Activated gamma-delta T cell treated with anti-CD3 and anti-CD28 coated beads, Interleukin-2, amount 50 U/mL, for 16 hours (primary cell): ENCODE measurements at places on chromosomes 3 and 15.

DNA sequence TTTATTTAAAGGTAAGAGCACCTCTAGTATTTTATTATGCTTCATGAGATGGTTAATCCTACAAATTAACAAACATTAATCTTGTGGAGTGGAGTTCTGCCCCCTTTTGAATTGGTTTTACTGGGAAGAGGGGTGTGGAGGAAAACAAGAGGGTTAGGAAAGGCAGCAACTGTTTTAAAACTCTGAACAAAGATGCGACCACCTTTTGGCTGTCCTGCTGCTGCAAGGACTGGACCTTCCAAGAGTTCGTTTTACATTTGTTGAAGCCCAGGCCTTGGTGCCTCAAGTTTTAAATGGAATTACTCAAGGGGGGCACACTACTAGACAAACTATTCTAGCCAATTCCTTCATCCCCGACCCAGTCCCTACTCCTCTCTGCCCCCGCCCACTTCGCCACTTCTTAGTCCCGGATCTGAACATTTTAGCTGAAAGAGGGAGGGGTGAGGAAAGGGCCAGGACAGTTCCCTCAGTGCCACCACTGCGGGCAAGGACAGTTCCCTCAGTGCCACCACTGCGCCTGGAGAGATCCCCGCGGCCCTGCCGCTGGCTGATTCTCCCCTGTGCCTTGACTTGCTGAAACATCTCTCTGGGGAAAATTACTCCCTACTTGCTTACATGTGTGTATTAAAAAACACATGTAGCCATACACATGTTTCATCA is 11.2 kb downstream of the SOX2 start:
- DNase-seq, result no peak

GRCh38 chr3:135106445-135106844 is 311.4 kb downstream of the EPHB1 start:
- DNase-seq, result no peak

GRCh38 chr15:96783746-96784145 is 453.2 kb downstream of the NR2F2 start:
- DNase-seq, result no peak

GRCh38 chr3:24046214-24046613 is 101.1 kb downstream of the NR1D2 start:
- no peak for DNase-seq

- DNase-seq, result no peak
Observed at GRCh38 chr3:70621451-70621850, 309.0 kb upstream of the MDFIC2 start.

- DNase-seq, result no peak
Observed at GRCh38 chr3:15267502-15267901, 61.5 kb downstream of the CAPN7 start.

- no peak for DNase-seq
Observed at GRCh38 chr3:175155172-175155571, 296.0 kb downstream of the NAALADL2 start.

DNA sequence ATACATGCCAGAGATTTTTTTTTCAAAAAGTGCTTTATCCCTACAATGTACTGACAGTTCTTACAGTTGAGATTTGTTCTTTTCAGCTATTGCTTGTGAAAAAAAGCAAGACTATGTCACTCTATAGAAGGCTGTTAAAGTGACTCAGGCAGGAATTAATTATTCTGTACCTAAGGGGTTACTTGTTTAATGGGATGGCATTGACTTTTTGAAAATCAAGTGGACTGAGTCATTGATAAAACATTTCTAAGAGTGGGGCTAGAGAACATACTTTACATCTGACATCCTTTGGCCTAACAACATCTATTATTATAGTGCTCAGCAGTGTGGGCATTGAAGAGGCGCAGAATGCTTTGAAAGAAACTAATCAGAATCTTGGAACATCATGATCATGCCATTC is 34.3 kb downstream of the INTS14 start:
- DNase-seq, result no peak

DNA sequence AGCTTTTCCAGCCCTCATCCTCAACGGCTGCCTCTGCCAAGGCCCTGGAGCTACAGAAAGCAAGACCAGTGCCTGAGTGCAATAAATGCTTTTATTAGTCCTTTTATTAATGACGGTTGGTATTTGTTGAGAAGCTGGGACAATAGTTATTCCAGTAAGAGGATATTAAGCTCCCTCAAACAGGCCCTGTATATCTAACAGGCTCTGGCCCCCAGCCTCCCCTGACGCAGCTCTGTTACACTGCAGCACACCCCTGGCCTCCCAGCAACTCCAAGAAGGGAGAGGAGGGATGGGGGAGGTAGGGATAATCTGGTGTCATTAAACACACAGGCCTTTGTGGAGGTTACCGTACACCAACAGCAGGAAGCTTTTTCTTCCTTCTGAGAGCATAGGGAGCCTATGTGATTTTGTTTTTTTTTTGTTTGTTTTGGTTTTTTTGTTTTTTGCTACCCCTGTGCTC is 30.8 kb upstream of the MAGEF1 start:
- no peak for DNase-seq

GRCh38 chr15:25944386-25944785 is 81.3 kb upstream of the ATP10A start:
- no peak for DNase-seq

DNA sequence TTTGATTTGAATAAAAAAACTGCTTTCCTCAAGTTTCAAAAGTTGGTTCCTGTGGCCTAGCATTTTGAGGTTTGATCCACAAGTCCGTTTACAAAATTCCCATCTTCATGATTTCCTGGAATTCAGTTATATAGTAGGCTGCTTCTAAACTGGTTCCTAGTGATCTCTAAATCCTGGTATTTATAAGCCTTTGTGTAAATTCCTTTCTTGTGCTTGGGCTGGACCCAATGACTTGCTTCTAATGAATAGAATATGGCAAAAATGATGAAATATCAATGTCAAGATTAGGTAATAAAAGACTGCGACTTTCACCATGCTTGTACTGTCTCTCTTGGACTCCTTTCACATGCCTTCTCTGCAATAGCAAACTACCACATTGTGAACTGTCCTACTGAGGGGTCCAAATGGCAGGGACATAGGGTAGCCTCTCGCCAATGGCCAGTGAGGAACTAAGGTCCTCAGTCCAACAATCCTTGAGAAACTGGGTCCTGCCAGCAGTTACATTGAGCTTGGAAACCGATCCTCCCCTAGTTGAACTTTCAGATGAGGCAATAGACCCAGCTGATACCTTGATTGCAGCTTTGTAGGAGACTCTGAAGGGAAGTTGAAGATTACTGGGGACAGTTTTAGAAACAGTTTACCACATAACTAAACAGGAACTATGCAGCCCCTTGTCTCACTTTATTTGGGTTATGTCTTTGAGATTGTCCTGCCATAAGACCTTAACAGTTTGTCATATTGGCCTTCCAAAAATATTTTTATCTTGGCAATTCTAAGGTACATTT is 303.9 kb upstream of the TBC1D5 start:
- DNase-seq, result no peak

- DNase-seq, result no peak
Observed at GRCh38 chr3:28777806-28778475, 429.3 kb upstream of the AZI2 start.

GRCh38 chr15:86879250-86880229 is 799.9 kb downstream of the AGBL1 start:
- DNase-seq, result no peak

DNA sequence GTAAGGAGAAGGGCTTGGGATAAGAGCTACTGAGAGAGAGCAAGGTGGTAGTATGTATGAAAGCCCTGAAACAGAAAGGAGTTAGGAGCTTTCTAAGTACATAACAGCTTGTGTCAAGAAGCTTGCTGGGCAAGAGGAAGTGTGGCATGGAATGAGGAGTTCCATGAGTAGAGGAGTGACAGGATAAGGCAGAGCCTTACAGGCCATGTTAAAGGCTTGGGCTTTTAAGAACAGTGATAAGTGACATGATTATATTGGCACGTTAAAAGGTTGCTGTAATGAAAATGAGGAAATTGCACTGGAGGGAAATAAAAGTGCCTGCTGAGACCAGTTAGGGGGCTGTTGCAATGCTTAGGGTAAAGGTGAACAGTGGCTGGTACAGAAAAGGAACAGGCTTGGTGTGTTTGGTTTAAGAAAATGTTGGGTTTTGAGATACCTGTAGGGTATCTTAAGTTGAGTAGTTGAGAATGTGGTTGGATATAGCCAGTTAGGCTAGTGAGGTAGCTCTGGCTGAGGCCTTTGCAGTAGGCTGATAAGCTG is 49.0 kb downstream of the MEF2A start:
- no peak for DNase-seq

GRCh38 chr15:29749365-29750086 is 72.7 kb downstream of the TJP1 start:
- DNase-seq, result no peak

- DNase-seq, result no peak
Observed at GRCh38 chr3:133865136-133865855, 30.4 kb downstream of the RAB6B start.

DNA sequence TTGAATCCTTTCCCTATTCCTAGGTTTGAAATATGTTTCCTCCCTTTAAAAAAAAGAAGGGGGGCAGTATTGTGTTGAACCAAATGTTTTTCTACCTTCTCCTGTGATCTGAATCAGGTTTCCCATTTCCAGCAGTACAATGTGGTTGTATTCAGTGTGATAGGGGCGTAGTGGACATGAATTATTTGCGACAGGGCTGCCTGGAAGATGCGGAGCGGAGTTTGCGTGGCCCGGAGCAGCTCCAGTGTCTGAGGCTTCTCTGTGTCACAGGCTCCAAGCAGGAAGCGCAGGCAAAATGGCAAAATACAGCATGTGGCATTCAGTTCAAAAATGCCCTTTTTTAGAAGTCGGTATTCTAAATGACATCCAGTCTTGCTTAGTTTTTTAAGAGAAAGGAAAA is 154.4 kb downstream of the PGPEP1L start:
- peak; percentile 43 for DNase-seq

- DNase-seq, result no peak
Observed at GRCh38 chr3:74535281-74535680, 79.2 kb downstream of the CNTN3 start.

GRCh38 chr3:52455283-52456168 is at the start of gene NISCH:
Gene NISCH (plus strand): TSS chr3:52455604. CDS start chr3:52455642, 38 bp downstream.
- DNase-seq, result peak; percentile 94

GRCh38 chr3:130811557-130811956 is 64.9 kb upstream of the PIK3R4 start:
- no peak for DNase-seq

GRCh38 chr3:58577269-58577821 is at the start of gene FAM107A:
Gene FAM107A (minus strand): TSS chr3:58577391. CDS start chr3:58569860, 7,531 bp downstream.
- DNase-seq, result no peak

DNA sequence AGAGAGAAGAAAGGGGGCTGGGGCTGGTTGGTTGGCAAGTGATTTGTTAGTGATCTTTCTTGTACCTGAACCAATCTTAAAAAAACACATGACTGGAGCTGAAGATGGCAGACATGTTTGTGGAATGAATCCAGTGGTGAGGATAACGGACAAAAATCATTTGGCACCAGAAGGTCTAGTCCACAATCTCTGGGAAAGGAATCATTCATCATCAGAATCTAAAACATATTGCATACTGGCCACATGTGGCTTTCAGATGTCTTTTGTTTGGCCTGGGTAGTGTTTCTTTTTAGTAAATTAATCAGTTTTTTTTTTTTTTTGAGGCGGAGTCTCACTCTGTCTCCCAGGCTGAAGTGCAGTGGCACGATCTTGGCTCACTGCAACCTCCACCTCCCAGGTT is 5.0 kb downstream of the NEK11 start:
- DNase-seq, result no peak

DNA sequence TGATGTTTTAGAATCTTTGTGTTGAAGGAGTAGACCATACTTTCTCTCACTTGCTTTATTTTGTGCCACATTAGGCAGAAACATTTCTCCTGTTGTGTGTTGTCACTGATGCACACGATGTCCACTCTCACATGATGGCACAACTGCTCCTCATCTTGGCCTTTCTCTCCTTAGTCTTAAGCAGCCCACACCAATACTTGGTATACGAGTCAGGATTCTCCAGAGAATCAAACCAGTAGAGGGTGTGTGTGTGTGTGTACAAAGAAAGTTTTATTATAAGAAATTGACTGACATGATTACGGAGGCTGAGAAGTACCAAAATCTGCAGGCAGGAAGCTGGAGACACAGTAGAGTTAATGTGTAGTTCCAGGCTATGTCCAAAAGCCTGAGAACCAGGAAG is 187.1 kb downstream of the ALCAM start:
- DNase-seq, result no peak

DNA sequence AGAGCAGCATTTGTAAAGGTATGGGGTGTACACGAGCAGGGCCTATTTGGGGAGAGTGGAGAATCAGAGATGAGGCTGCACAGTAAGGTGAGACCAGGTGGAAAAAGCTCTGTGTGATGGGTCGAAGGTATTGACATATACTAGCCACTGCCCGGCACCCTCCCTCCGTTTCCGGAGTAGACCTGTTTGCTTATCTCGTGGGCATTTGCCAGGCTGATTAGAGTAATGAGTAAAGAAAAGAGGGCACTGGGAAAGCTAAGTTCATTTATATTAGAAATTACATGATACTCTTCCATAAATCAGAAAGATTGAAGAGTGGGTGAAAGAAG is 46.2 kb upstream of the ATG7 start:
- no peak for DNase-seq

GRCh38 chr3:143283432-143284128 is 164.0 kb downstream of the CHST2 start:
- no peak for DNase-seq

DNA sequence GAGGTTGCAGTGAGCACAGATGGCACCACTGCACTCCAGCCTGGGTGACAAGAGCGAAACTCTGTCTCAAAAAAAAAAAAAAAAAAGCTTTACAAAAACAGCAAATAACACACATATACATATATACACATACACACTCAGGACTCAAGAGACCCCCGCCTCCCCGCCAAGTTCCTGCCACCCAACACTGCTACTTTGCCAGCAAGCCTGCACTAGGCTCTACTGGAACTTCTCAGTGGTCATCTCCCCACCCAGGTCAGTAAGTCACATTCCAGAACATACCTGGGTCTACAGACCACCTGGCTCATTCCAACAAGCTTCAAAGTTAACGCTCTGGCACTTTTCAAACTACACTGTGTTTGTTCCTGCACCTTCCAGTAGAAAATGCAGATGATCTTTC is 62.3 kb downstream of the SENP2 start:
- DNase-seq, result no peak

- DNase-seq, result no peak
Observed at GRCh38 chr15:101445562-101446517, 43.7 kb downstream of the PCSK6 start.

DNA sequence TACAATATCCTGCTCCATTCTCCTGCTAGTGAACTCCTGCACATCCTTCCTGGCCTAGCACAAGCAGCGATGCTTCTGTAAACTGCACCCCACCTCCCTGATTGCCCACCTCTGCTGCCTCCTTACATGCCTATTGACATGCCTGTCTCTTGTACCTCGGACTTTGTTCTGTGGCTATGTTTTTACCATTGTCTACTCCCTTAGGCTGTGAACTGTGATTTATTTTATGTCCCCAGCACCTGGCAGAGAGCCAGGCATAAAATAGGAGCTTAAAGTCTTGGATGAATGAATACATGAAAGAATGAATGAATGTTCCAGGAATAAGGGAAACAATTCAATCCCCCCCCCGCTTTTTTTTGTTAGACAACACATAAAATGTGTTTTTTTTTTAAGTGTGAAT is 210.0 kb downstream of the MYRIP start:
- no peak for DNase-seq
